Cortex of kidney (tissue), 1 donor: ENCODE measurements at places on chromosomes 13 and 19.

DNA sequence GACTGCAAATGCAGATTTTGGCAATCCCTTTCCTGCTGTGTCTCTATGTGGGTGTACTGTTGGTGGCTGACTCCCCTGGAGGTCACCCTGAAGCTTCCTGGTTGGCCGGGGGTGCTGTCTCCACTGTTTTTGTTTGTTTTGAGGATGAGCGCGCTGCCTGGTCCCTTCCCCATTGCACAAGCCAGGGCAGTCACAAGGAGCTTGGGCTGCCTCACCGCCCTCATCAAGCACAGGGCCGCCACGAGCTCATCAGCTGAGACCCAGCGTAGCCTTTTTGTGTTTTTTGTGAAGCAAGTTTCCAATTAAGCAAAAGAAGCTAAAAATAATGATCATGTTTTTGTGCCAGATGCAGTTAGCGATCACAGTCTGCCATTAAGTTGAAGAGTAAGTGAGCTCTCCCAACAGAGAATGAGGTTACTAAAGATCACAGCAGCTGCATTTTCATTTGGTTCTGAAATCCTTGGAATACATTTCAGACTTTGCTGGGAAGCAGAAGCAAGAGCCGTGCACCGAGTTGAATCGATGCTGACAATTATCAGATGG, 57.8 kb downstream of the GGACT start:
- DNase-seq = no peak

GRCh38 chr19:43563816-43564457, 11.4 kb downstream of the XRCC1 start:
- no peak for DNase-seq

DNA sequence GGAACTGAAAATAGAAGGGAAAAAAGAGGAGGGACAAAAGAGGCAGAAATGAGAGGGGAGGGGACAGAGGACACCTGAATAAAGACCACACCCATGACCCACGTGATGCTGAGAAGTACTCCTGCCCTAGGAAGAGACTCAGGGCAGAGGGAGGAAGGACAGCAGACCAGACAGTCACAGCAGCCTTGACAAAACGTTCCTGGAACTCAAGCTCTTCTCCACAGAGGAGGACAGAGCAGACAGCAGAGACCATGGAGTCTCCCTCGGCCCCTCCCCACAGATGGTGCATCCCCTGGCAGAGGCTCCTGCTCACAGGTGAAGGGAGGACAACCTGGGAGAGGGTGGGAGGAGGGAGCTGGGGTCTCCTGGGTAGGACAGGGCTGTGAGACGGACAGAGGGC, at the start of gene CEACAM5:
CEACAM5 (plus strand) TSS at position 146 of the 400 bp plus-strand sequence; CDS start at position 252, 106 bp downstream.
- no peak for DNase-seq

- no peak for DNase-seq
These were observed 1.3 kb downstream of the TNNT1 start for GRCh38 chr19:55147545-55148251.

DNA sequence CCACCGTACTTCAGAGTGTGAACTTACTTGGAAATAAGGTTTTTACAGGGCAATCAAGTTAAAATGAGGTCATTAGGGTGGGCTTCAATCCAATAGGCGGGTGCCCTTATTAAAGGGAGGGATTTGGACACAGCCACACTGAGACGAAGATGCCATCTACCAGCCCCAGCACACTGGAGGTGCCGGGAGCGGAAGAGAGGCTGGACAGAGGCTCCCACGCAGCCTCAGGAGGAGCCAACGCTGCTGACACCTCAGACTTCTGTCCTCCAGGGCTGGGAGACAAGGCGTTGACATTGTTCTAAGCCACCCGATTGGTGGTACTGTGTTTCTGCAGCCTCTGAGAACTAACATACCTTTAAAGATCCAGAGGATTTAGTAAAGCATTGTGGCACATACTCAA, 12.6 kb upstream of the RAB20 start:
- no peak for DNase-seq

- DNase-seq = no peak
These were observed 16.0 kb downstream of the UFM1 start for GRCh38 chr13:38365661-38366060.

DNA sequence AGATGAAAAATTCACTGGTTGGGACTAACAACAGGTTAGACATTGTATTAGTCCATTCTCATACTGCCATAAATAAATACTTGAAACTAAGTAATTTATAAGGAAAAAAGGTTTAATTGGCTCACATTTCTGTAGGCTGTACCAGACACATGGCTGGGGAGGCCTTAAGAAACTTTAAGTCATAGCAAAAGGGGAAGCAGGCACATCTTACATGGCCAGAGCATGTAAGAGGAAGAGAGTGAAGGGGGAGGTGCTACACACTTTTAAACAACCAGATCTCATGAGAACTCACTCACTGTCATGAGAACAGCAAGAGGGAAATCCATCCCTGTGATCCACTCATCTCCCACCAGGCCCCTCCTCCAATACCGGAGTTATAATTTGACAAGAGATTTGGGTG, 125.9 kb downstream of the SUCLA2 start:
- DNase-seq = no peak

DNA sequence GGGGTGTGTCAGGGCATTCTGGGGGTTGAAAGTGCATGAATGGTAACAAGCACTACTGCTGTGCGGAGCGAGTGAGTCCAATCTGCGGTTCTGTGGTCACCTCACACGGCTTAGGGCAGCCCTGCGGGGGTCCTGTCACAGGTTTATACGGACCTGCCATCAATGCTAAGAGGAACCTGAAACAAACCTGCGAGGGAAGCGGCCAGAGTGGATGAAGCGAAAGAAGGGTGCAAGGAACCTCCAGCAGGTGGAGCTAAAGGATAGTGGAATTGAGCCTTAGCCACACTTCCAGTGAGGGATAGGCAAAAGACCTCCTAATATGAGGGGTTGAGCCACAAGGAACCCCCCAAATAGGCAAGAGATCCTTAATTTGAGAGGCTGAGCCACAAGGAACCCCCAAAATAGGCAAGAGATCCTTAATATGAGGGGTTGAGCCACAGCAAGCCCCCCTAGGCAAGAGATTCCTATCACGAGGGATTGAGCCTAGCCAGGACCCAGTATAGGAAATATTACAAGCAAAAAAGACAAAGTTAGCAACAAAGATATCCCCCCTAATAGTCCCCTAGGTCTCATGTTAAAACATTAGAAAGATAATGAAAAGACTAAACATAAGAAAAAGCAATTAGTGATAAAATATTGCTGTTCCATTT, 6.3 kb upstream of the ZNF69 start:
- no peak for DNase-seq

GRCh38 chr13:64029343-64030093, 2613.9 kb upstream of the PCDH20 start:
- no peak for DNase-seq

DNA sequence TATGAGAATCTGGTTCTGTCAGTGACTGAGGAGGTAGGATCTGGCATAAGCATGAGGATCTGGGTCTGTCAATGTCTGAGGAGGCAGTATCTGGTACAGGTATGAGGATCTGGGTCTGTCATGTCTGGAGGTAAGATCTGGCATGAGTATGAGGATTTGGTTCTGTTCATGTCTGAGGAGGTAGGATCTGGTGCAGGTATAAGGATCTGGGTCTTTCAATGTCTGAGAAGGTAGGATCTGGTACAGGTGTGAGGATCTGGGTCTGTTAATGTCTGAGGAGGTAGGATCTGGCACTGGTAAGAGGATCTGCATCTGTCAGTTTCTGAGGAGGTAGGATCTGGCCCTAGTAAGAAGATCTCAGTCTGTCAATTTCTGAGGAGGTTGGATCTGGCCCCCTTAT, 12.4 kb upstream of the PDCD2L start:
- DNase-seq = no peak

DNA sequence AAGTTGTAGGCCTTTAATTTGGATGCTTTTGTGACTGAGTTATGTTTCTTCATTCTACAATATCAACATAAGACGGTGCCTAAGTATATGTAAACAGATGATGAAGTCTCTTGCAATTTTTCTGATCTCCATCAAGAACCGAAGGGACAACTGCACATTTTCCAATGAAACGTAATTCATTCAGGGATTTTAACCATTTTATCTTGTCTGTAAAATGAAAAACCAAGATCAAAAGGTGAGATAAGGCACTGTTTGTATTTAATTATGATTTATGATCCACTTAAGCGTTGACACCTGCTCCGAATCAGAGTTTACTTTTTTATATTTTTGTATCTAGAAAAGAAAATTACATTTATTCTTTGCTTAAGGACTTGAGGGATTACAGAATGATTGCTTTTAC, 556.8 kb upstream of the ARGLU1 start:
- no peak for DNase-seq

DNA sequence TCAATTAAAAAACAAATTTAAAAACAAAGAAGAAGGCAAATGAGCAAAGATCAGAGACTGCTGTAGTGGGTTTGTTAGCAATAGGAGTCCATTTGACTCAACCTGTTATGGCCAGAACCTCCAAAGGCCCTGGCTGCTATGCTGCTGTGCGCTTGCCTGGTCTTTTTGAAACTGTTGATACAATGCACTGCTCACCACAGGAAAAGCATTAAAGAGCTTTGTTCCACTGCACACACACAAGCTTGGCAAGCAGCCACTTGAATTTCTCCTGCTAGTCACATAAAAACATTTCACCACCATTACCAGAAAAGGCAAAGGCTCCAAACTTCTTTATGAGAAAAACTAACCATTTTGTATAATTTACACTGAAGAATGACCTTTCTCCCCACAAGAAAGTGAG, 132.2 kb downstream of the FREM2 start:
- no peak for DNase-seq

DNA sequence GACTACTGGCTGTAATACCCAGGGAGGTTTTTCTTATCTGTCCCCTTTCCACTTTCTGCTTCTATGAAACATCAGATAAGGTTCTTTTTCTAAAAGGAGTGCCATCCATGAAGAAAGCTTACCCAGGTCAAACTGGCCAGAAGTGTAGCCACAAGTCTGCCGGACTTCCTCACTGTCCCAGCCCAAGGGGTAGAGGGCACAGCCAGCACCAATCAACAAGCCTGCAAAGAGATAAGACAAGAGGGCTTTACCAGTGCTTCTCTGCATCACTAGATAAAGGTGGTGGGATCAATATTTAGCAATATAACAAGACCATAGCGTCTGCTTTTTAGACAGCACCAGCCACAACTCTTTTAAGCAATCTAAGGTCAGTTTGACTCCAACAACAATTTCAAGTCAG, 224.7 kb downstream of the LHFPL6 start:
- no peak for DNase-seq

DNA sequence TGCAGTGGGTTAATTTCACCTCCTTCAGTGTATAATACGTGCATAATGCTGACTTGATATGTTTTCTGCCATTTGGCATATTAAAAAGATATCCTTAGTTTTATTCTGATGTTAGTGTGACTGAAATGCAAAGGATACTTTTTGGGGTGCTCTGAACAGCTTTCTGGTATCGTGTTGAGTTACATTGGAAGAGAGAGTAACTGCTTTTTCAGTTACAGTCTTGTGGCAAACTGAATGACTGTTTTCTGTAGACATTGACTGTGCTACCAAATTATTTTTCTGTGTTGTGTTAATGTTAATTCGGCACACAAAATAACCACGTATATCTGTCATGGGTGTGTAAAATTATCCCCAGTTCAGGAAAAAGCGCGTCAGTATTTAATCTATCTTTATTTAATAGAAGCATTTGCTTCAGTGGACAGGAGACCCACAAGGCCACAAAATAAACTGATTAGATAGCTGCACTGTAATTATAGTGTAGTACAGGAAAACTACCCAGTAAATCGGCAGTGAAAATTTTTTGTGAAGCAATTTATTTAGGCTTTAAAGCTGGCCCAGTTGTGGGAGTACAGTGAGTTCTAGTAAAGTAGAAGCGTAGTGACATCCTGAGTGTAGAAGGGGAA, 2.5 kb downstream of the URI1 start:
- DNase-seq = no peak

DNA sequence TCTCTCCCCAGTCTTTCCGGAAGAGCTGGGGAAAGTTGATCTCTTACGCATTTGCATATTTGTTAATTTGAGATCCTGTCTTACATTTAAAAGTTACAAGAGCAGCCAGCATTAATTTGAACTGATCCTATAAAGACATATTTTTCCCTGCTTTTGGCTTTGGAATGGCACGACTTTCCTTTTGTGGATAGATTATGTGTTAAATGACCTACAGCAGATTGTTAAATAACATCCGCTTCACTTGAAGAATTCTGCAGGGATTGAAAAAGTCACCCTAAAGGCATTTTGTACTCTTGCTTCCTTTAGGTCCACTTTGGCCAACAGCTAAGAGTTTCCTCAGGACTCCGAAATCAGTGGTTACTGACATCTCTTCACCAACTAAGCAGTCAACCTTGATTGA, 334.0 kb downstream of the TBC1D4 start:
- no peak for DNase-seq

DNA sequence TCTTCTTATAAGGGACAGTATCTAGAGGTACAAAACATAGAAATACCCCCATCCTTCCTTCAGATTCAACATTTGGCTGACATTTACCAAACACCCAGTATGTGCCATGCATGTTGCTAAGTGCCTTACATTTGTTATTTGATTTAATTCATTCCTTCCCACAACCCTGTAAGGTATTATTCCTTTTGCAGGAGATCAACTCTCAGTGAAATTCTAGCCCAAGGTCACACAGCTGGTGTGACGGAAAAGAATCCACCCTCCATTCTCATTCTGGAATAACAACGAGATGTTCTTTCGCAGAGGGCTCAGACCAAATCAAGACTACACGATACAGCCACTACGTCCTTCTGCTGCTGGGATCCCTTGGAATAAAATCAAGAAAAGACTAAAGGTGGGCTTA, 67.8 kb downstream of the C13orf42 start:
- no peak for DNase-seq

DNA sequence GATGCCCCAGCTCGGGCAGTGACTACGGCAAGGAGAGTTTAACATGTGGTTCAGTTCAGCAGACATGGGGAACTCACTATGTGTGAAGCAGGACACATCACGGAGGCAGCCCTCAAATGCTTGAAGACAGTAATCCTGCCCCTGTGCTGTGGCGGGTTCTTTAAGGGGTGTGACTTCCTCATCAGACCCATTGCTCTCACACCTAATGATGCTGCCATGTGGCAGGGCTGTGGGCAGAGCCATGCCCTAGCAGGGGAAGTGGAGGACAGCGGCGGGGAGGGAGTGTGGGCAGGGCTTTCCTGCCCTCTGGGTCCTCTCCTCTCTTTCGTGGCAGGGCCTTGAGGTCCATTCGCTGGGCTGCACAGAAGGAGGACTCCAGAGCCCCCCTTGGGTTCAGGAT, 131.1 kb upstream of the GJB6 start:
- DNase-seq = no peak

GRCh38 chr13:104996022-104996421, 1539.4 kb downstream of the EFNB2 start:
- DNase-seq = no peak

- DNase-seq = no peak
These were observed 4.1 kb downstream of the ZNF536 start for GRCh38 chr19:30376272-30376671.

GRCh38 chr13:66180836-66181235, 1049.3 kb downstream of the PCDH9 start:
- no peak for DNase-seq
